Stimulated activated naive CD4-positive, alpha-beta T cell (primary cell): ENCODE measurements at places on chromosomes 7 and 10.

DNA sequence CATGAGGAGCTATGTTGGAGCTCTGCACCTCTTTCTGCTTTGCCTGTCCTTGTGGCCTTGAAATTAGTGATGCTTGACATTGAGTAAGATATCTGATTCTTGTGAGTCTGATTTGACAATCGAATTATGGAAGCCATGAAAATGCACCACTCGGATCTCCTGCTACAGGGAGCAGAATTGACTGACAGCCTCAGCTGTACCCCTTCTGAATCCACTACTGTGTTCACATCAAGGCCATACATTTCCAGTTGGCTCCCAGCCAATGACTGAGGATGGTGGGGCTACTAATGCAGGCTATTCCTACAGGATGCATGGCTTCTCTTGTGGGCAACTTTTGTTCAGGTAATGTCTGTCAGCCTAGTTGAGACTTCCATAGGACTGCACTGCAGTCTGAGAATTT, 321.9 kb downstream of the REEP3 start:
- DNase-seq = no peak

DNA sequence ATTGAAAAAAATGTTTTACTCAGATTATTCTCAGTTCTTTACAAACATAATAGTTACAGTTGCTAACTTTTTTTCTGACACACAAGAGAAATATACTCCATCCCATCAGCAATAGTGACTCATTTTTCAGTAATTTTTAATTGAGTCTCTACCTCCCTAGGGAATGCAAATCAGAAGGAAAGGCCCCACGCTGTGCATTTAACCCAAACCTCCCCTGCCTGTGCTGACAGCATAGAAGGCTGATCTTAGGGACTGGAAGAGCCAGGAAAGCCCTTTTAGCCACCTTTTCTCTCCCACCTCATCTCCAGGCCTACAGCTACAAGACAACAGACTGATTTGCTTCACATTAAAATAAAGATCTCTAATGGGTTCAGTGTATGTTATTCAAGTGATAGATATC, 24.7 kb upstream of the PIK3CG start:
- no peak for DNase-seq

- DNase-seq = no peak
Observed at GRCh38 chr10:87661861-87662785, 2.4 kb downstream of the PAPSS2 start.

GRCh38 chr10:103632247-103632642, 138.7 kb downstream of the NEURL1 start:
- DNase-seq = no peak

DNA sequence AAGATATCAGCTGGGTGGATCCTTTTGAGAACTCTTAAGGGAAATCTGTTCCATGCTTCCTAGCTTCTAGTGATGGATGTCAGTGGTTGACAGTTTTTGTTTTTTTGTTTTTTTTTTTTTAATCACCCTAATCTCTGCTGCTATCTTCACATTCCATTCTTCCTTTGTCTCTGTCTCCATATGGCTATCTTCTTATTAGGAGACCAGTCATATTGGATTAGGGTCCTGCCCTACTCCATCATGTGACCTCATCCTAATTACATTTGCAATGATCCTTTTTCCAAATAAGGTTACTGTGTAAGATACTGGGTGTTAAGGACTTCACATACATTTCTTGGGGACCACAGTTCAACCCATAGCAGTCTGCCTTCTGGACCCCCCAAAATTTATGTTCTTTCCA, 69.7 kb downstream of the MLLT10 start:
- DNase-seq = no peak

DNA sequence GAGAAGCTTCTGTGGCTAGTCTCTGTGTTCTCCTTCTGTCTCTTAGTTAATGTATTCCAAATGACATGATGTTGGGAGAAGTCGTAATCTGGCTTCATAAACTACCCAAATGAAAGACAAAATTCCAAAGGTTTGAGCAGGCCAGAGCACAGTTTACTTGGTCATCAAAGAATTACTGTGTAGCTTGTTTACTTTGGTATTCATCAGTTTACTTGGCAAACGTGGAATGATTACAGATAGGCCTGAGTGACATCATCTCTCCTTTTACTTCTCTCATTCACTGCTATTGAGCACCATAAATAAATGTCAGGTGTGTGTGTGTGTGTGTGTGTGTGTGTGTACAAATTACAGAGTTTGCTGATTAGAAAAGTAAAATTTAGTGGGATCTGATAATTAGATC, 327.3 kb downstream of the PHTF2 start:
- DNase-seq = no peak

DNA sequence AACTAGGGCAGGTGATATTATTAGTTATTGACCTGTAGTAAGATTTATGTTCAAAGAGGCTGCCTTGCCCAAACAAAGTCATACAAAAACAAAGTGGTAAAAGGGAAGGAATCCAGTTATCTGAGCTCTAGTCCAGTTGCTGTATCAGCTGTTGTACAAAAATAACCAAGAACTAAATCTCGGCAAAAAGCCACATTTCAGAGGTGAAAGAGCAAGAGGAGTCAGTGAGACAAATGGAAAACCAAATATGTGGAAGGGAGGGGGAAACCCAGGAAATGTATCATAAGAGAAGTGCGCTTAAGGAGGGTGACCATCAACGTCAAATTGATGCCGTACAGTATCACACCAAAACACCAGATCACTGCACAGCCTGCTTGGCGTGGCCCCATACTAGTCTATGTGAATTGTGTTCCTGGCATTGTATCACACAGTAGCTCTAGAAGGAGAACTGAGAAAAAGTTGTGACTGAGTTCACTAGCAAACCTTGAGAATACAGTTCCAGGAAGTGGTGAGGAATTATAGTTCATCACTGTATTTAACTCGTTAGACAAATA, 6.4 kb downstream of the AGBL3 start:
- DNase-seq = no peak

GRCh38 chr7:3063016-3063753, 19.5 kb upstream of the CARD11 start:
- DNase-seq = no peak

DNA sequence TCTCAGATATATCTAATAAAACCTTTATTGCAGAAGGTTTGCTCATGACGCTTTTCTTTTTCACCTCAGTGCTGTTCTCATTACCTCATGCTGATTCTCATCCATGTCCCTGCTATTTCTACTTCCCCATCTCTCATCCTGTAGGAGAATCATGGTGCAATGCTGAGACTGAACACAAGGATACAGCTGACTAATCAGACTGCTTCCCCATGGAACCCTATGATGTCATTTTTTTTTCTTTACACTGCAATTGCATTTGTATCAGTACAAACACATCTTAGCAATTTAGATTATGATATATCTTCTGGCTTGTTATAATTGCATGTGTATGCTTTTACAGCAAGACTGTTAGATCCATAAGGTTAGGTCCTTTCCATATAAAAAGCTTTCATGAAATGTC, 93.7 kb downstream of the SEMA3A start:
- no peak for DNase-seq

DNA sequence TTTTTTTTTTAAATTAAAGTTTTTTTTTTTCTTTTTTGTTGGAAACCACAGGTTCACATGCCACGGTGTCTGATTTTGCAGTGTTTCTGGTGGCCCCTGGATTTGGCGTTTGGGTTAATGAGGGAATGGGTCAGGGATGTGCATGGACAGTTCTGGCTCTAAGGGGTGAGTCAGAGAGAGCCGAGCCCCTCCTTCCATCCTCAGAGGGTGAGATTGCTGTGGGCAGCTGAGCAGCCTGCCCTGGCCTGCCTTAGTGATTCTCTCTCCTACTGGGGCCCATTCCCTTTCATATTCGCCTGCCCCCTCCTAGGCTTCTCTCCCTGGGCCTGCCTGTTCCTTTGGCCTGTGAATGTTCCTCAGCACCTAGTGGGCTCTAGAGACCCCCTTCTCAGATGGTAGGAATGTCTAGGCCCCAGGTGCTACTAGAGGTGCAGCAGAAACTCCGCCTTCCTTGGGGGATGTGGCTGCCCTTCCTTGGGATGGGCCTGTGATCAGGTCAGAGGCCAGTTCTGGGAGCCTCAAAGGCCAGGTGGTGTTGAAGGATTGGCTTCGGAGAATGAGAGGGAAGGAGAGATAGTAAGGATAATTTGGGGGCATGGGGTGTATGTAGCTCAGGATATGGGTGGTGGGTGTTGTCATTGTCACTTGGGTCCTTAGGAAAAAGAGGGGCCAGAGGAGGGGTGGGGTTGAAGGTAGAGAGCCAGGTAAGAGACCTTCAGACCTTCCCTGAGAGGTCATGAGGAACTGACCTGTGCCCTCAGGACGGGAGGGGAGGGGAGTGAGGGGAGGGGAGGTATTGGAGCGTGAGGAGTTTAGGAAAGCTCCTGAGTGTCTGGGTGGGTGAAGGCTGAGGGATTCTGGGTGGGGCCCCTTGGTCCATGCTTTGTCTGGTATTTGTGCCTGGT, 19.8 kb downstream of the TSPAN14 start:
- DNase-seq = no peak

DNA sequence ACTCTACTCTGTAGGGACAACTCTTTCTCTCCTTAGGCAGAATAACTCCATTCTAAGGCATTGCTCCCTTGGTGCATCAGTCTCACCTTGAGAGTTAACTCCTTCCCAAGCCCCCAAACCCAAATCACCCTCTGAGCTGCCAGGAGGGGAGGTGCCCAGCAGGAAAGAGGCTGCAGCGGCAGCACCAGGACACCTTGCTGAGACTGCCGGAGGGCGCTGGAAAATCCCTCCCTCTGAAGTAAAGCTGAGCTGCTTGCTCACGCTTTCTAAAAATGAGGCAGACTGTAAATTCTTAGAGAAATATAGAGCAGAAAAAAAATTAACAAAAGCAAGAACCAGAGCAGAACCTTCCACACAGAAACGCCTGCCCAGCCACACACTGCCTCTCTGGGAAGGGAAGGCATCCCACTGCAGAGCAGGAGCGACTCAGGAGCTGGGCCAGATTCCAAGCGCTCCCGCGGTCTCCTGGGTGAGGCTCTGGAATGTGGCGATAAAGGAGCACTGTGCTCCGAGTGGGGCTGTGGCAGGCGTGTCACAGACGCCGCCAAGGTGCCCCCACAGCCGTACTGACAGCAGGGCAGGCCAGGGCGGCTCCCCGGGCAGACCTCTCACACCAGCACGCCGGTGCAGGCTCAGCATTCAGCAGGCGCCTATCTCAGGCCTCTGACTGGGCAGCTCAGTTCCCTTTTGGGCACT, 202.1 kb downstream of the TNS3 start:
- no peak for DNase-seq

GRCh38 chr7:101294039-101294831, 27.4 kb downstream of the IFT22 start:
- no peak for DNase-seq

DNA sequence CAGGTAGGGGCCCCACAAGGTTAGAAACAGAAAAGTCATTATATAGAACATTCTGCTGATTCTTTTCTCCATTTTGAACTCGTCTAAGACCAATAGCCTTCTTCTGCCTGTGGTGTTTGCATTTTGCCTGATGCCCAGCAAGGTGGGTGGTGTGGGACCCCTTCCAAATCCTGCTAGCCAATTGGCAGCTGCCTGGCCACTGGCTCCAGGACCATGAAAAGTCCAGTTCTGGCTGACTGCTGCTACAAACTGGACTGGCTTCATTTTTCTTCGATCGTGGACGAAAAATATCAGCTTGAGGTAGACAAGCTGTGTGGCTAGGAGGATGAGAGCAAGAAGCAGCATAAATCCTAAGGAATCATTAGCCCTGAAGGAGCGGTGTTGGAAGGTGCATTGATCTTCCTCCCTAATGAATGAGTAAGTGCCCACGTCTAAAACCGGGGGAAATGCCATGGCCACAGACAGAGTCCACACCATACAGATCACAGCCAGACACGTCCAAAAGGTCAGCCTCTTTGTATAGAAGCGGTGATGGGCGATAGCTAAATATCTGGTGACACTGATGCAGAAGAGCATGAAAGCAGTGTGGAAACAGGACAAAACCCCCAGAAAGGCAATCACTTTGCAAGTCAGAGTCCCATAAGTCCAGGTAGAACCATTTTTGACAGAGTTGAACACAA, 2.7 kb downstream of the GPR85 start:
- no peak for DNase-seq

DNA sequence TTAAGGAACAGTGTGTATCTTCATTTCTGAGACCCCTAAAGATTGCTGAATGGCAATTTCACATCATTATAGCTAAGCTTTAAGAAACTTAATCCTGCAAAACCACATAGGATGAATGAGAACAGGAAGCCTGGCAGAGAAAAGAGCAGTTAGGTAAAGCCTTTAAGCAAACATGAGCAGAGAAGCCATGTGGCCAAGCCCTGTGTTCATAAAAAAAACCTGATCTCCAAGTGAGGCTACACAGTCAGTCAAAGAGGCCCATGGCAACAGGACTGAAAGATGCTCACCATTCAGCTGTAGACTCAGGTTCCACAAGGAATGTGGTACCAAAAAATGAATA, 9.3 kb downstream of the LIPA start:
- DNase-seq = no peak

- DNase-seq = no peak
Observed at GRCh38 chr10:95767884-95768556, 12.1 kb downstream of the ENTPD1 start.
